ENCODE measurements at places on chromosomes 6 and 20.

DNA sequence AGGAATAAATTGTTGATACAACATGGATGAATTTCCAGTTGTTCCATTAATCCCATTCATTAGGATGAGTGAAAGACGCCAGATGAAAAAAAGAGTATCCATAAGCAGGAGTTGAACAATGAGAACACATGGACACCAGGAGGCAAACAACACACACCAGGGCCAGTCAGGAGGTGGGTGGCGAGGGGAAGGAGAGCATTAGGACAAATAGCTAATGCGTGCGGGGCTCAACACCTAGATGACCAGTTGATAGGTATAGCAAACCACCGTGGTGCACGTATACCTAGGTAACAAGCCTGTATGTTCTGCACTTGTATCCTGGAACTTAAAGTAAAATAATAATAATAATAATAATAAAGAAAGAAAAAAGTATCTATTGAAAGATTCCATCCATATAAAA is 11.1 kb downstream of the PCED1A start:
- no peak for DNase-seq

GRCh38 chr6:21608601-21609000 is 15.1 kb downstream of the SOX4 start:
- DNase-seq: no peak

DNA sequence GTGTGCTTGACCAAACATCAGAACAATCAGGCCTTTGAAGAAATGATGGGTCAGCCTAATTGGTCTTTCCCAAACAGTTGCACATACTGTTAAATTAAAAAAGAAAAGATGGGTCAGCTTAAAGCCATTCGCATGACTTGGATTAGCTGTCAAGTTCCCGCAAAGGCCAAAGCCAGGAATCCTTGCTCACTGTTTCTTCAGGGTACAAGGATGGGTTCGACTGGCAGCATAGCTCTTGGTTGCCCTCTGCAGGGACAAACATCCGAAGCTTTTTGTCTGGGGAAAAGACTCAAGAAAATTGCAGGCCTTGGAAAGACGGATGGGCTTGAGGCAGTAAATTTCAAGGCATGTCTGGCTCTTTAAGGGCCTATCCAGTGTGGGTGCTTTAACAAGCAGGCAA is 168.0 kb downstream of the HDGFL1 start:
- DNase-seq: no peak

GRCh38 chr6:22964334-22964733 is 395.0 kb downstream of the HDGFL1 start:
- DNase-seq: no peak

- DNase-seq: no peak
These were observed 168.4 kb downstream of the PHACTR1 start for GRCh38 chr6:12884983-12885382.

DNA sequence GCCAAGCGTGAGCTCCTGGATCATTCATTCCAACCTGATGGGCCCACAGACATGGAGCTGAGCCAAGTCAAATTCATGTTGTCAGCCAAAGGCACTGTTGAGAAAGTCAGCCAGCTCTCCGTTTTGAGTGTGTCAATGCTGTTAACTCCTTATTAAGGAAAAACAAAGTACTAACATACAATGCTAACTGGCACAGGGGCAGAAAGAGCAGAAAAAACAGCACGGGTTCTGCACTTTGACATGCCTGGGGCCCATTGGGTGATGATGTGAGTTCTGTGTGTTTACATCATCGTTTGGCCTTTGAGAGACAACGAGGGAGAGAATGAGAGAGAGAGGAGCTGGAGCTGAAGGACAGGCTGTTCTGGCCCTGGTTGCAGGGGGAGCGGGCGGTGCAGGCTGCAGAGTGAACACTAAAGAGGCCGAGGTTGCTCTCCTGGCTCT is 85.9 kb downstream of the SMOC2 start:
- DNase-seq: no peak

- DNase-seq: no peak
These were observed 14.0 kb downstream of the RBL1 start for GRCh38 chr20:37081717-37082289.

DNA sequence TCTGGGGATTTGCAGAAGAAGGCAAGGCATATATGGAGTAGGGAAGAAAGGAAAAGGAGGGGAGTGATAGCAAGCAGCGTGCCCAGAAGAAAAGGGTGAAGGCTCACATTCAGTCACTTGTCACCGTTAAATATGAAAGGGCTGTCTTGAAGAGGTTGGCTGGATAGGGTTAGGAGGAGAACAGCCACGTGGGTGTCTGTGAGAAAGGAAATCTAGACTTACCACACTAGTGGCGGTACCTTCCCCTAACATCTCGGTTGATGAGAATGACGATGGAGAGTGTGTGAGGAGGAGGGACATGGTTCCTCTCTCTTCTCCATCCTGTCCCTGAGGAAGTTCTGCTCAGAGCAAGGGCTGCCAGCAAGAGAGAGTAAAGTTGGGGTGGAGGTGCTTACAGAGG is 74.3 kb upstream of the CCN6 start:
- no peak for DNase-seq

DNA sequence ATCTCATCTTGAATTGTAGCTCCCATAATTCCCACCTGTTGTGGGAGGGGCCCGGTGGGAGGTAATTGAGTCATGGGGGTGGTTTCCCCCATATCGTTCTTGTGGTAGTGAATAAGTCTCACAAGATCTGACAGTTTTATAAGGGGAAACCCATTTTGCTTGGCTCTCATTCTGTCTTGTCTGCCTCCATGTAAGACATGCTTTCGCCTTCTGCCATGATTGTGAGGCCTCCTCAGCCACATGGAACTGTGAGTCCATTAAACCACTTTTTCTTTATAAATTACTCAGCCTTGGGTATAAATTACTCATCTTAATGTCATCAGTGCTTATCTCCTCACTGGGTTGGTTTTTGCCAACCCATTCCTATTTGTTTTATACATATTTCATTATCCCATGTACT is 142.0 kb upstream of the GMDS start:
- DNase-seq: no peak

- DNase-seq: no peak
These were observed 11.5 kb upstream of the DEFB113 start for GRCh38 chr6:49980898-49981297.

DNA sequence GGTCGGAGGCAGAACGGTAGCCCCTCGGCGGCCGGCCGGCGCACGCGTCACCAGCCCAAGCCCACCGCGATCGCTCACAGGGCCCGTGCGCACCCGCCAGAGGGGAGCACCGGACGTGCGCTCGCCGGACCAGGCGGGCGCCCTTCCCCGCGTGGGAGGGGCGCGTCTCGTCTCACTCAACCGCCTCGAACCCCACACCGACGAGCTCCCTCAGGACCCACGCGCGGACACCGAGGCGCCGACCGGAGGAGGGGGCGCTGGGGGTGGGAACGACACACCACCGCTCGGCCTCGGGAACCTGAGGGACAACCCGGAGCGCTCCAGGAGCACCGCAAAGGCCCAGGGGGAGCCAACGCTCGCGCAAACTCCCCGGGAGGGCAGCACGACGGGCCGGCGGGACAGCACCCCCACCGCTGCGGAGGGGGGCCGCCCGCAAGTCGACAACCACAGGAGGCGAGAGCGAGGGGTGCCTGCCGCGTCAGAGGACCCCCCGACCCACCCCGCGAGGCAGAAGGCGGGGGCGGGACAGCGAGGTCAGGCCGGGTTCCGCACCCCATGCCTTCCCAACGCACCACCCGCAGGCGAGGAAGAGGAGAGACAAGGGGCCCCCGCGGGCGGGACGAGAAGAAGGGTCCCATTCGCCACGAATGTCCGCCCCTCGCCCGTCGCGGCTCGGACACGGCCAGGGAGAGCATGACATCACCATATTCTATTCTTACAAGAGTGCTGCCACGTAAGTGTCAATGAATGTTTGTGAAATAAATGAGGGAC is 512.7 kb upstream of the ZNF337 start:
- no peak for DNase-seq

DNA sequence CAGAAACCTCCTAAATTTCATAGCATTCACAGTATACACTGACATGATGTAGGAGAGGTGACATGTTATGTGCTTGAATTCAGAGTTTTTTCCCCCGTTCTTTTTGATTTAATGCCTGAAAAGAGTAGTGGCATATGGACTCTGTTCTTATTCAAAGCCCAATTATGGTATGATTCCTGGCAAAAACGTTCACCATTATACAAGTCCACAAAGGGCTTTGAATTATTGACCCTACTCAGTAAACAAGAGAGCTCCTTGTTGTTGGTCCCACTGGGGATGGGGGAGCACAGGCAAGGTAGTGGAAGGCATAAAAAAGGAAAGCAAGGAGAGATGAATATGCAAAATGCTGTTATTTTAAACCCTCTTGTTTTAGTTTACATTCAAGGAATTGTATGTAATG is 136.0 kb upstream of the AHI1 start:
- DNase-seq: no peak

DNA sequence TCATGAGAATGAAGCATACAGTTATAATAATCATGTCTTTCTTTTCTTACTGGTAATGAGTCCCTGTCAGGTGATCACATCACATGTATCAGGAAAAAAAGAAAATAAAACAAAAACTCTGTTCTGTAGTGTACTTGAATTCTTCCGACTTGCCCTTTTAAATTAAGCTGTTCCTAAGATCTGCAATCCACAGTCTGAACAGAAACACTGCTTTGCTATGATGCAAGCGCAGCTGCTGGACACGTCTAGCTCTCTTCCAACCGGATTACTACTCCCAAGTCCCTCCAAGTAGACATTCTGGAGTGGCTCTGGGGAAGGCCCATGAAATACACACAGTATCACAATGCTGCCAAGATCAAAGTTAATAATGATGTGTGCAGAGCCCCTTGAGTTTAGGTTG is 83.7 kb downstream of the FYN start:
- no peak for DNase-seq

GRCh38 chr6:127843582-127843981 is 57.3 kb downstream of the THEMIS start:
- no peak for DNase-seq

- DNase-seq: no peak
These were observed 81.7 kb upstream of the FOXP4 start for GRCh38 chr6:41464481-41464880.

GRCh38 chr20:44543358-44543757 is 21.5 kb upstream of the SERINC3 start:
- no peak for DNase-seq

- no peak for DNase-seq
These were observed 57.1 kb downstream of the GNAS start for GRCh38 chr20:58909585-58909984.

- no peak for DNase-seq
These were observed 138.5 kb upstream of the UST start for GRCh38 chr6:148608199-148608951.

DNA sequence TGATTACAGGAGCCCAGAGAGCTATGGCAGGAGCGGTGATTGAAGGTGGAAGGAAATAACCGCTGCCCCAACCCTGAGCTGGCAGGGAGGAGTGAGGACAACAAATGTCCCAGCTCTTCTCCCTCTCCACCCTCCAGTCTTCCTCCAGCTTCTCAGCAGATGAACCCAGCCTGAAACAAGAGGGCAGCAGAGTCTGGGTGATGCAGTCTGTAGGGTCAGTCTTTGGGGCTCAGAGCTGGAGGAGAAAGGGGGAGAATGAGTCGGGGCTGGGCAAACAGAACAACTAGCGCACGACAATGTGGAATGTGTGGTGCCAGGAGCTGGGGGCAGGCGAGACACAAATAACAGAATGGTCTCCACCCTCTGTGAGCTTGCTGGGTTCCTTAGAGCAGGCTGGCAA is 4.5 kb upstream of the GUCA1A start:
- no peak for DNase-seq

- DNase-seq: no peak
These were observed 7.2 kb upstream of the IL20RA start for GRCh38 chr6:137051790-137052472.

GRCh38 chr20:24917797-24918578 is 31.1 kb upstream of the CST7 start:
- no peak for DNase-seq

DNA sequence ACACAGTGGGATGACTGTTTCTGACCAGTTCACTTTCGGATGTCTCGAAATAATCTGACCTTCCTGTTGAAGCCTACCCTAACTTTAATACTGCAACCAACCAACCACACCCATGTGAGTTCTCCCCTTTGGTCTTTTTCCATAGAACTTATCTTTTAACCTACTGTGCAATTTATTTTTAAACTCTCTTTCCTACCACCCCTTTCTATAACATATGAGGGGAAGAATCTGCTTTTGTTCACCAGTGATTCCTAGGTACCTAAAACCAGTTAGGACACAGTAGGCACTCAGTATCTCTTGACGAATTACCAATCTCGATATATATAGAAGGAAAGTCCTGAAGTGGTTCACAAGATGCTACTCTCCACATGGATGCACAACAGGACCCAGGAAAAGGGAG is 7.0 kb downstream of the COX7A2 start:
- DNase-seq: no peak

DNA sequence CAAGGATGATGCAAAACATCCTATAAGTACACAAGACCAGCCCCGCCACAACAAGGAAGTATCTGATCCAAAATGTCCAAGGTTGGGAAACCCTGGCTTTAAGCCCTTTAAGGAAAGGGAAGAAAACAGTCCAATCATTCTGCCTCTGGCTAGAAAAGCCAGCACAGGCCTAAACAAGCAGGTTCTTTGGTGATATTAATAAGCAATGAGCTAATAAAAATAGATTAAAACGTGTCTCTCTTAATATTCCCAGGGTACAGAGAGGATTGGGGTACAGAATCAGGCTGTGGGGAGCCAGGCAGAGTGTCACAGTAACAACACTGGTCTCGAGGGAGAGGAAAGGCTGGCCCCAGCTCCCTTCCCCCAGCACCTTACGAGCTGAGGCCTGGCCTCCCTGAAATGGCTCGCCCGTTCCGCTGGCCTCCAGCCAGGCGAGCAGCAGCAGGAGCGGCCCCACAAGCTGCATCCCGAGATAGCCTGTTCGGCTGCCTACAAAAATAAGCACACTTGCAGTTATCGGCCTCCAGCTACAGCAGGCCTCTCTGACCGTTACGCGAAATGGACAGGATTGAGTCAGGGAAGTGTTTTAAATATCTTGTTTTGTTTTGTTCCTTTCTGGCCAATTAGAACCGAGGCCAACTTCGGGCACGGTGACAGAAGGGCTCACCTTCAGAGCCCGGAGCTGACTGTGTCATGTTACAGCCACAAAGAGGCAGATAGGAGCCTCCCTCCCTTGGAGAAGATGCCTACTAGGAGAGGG is 4.0 kb upstream of the ZMYND8 start:
- DNase-seq: no peak

DNA sequence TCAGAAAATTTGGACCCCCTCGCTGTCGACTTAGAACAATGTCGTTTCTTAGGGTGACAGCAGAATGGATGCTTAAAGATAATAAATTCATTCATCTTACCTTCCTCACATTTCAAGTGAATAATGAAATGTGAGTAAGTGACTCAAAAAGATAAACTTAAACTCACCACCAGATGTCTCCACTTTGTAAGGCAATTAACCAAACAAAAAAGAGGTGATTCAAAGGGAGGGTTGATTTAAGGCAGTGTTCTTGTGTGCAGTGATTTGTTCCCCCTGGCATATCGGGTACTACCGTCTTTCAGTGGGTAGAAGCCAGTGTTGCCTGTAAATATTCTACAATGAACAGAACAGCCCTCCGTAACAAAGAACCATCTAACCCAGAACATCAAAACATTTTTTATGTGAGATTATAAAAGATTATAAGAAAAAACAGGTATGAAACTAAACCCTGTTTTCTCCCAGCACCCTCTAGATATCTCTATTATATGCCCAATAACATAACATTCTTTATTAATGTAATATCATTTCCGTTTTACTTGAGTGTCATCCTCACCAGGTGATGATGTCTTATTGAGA is 589.7 kb downstream of the CBLN4 start:
- DNase-seq: no peak

GRCh38 chr6:138292482-138292881 is 74.2 kb upstream of the PBOV1 start:
- DNase-seq: no peak

GRCh38 chr6:20572940-20573339 is 38.7 kb downstream of the CDKAL1 start:
- no peak for DNase-seq

GRCh38 chr20:46799781-46800408 is 90.4 kb downstream of the SLC2A10 start:
- no peak for DNase-seq
